HFF-Myc (cell line): ENCODE measurements at places on chromosomes 1 and 21.

GRCh38 chr1:150176593-150176992 lies 26.9 kb downstream of the PLEKHO1 start:
- DNase-seq = no peak

- DNase-seq = peak; percentile 45
Measured at GRCh38 chr1:64623750-64624191, 121.1 kb upstream of the RAVER2 start.

GRCh38 chr1:101250222-101250621 lies 13.4 kb downstream of the S1PR1 start:
- DNase-seq = no peak

DNA sequence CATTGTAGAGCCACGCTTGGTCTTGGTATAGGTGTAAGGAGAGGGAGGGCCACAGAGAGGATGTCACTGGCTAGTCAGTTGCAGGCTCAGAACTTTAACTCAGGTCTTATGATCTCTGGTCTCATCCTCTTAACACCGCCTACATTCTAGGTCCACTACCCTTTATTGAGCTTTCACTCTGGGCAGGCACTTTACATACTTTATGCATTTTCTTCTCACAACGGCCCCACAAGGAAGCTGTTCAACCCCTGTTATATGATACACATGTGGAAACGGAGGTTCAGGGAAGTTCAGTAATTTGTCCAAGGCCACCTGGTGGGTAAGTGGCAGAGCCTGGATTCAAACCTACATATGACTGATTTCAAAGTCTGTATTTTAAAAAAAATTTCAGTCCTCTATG lies 25.3 kb upstream of the RCAN3 start:
- no peak for DNase-seq

DNA sequence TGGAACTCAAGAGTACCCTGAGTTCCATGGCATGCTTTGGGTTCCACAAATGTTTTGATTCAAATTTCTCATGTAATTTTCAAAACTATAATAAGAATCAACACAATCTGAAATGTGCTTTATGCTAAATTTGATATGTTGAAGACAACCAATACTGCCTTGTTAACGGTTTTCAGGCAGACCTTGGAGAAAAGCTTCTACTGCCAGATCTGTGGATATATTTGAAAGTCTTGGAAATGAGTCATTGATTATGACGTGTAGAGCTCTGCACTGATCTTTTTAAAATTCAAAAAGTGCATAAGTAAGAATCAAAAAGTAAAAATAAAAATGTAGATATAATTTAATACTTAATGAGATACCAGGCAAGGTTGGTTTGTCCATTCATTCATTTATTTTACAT lies 74.0 kb upstream of the TNR start:
- DNase-seq = no peak

DNA sequence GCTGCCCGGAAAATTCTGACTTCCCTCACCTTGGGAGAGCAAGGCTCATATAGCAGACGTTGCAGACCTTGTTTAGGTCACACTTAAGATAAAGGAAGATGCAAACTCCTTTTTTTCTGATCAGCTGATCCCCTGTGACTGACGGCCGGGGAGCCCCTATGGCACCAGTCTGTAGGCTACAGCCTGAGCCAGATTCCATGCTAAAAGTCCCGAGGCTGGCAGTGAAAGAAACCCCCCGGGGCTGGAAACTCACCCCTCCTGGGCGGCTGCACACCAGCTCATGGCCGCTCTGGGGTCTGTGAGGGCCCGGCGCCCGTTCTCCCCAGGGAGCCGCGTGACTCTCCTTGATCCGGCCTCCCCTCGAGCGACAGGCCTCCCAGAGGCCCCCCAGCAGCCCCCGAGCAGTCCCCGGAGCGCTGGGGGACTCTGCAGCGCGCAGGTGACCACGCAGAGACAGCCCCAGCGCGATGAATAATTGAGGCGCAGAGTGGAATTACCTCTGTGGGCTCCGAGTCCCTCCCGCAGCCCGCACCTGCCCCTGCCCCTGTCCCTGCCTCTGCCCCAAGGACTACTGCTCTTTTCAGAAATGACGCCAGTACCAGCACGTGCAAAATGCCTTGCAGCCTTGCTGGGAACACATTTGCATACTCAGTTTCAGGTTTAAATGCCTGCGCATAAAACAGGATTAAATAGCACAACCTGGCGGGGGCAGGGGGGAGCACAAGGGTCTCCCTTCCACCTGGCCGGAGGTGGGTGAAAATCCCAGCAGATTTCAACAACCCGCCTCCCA lies 62.6 kb upstream of the CLDN14 start:
- no peak for DNase-seq

GRCh38 chr21:39082656-39083376 lies 100.4 kb downstream of the PSMG1 start:
- DNase-seq = no peak

- no peak for DNase-seq
Measured at GRCh38 chr1:168835176-168835575, 106.2 kb upstream of the DPT start.

- no peak for DNase-seq
Measured at GRCh38 chr1:150516050-150516591, 569 bp downstream of the FALEC start.

GRCh38 chr21:16597753-16598152 lies 868.0 kb downstream of the USP25 start:
- DNase-seq = no peak

DNA sequence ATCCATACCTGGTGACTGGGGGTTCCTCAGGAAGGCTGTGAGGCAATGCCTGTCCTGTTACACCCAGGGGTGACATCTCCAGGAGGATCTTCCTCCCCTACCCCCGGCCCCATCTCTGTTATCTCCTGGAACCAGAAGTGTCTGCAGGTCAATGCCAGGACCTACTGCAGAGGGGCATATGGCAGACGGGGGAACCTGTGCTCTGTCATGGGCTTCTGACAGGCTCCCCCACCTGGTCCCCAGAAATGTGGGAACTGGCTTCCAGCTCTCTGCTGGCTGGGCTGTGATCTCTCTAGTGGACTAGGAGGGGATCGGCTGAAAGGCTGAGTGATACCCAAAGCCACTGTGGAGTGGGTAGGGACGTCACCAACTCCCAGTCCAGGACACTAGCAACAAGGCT lies 21.0 kb downstream of the KCND3 start:
- no peak for DNase-seq

- DNase-seq = no peak
Measured at GRCh38 chr1:232306269-232306961, 323.5 kb downstream of the SIPA1L2 start.

DNA sequence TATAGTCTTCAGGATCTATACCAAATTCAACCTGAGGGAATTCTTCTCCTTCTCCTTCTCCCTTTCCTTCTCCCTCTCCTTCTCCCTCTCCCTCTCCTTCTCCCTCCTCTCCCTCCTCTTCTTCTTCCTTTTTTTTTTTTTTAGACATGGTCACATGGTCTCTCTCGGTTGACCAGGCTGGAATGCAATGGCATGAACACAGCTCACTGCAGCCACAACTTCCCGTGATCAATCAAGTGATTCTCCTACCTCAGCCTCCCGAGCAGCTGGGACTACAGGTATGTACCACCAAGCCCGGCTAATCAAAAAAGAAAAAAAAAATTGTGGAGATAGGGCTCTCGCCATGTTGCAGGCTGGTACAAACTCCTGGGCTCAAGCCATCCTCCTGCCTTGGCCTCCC lies 51.5 kb downstream of the DNAI4 start:
- DNase-seq = no peak

GRCh38 chr1:205052690-205053089 lies 9.7 kb downstream of the CNTN2 start:
- no peak for DNase-seq

DNA sequence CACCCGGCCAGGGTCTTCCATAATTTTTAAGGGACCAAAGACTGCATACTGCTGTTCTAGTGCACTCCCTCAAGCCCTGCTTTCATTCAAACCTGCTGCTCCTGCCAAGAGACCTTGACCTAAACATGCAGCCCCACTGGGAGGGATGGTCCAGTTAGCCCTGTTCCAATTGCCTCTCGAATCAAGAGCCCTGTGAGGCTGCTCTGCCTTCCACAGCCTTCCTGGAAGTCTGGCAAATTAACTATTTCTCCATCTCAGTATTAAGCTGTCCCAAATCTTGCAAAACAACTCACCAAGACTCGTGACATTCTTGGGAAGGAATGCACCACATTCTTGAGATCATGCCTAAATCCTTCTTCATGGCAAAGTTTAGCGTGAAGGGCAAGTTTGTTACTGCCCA lies 231.3 kb downstream of the C1orf94 start:
- DNase-seq = no peak

DNA sequence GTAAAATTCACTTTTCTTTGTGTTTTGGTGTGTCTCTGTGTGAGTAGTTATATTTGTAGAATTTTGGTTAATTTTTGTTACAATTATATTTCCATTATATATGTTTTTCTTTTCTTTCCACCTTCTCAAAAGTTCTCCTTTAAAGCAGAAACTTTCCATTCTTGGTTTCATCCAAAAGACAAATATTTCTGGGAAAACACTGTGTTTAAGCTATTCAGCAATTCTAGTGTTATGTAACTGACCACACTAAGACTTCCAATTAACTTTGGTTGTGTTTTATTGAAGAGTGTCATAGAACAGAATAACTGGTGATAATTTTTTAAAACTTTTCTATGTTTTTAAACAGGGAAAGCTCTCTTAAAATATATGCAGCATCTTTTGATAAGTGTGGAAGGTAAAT lies 13.6 kb upstream of the RGL1 start:
- DNase-seq = no peak

- DNase-seq = no peak
Measured at GRCh38 chr1:56175211-56175610, 404.2 kb downstream of the PLPP3 start.

- no peak for DNase-seq
Measured at GRCh38 chr1:88708011-88708410, 23.9 kb downstream of the PKN2 start.

GRCh38 chr1:239856924-239857323 lies 234.8 kb upstream of the FMN2 start:
- DNase-seq = no peak

GRCh38 chr1:173496757-173497320 lies 19.7 kb downstream of the PRDX6 start:
- DNase-seq = no peak

GRCh38 chr21:34262469-34262845 lies 101.3 kb upstream of the KCNE2 start:
- no peak for DNase-seq

GRCh38 chr1:5731110-5731423 lies 261.2 kb downstream of the NPHP4 start:
- no peak for DNase-seq

DNA sequence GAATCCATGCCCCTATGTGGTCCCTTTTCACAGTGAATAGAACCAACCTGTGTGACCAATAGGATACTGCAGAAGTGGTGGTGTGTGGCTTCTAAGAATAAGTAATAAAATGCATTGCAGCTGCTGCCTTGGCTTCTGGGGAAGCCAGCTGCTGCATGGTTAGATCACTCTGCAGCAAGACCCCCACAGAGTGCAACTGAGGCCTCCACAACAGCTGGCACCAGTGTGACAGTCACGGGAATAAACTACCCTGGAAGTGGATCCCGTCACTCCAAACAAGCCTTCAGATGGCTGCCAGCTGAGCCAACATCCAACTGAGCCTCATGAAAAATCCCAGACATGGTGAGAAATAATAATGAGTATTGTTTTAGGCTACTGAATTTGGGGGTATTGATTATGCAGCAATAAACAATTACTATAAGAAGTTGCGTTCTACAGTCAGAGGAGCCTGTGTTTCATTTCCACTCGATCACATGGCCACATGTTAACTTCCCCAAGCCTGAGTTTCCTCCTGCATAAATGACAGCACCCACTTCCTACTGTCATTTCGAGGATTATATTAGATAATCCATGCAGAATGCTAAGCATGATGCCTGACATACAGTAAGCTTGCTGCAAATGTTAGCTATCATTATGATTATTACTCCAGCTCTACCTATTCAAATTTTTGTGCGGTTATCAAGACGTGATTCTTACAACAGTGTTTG lies 20.8 kb upstream of the COG2 start:
- no peak for DNase-seq

DNA sequence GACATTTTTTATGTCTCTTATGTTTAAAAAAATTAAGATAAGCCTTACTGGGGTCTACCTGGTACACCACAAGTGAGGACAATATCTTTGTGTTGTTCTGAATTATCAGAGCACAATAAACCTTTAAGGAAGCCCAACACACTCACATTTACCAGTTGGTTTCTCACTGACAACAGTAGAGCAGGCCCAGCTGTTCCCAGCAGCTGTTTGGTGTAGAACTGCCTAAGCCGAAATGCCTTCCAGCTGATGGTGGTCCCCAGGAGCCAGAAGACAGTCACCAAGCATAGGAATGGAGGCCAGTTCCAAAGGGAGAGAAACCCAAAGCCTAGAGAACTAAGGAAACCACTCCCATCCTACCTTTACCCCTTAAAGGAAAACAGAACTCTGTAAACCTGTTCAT lies 428.6 kb upstream of the CAMK1G start:
- no peak for DNase-seq

DNA sequence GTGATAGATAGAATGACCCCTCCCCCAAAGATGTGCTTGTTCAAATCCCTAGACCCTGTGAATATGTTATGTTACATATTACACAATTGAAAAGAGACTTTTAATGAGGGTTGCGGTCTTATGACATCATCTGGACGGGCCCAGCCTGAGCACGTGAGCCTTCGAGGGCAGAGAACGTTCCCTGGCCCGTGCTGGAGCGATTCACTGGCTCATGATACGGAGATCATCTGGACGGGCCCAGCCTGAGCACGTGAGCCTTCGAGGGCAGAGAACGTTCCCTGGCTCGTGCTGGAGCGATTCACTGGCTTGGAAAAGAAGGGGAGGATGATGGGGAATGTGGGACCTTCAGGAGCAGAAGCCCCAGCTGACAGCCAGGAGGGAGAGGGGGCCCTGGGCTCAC lies 34.4 kb upstream of the COL18A1 start:
- no peak for DNase-seq

DNA sequence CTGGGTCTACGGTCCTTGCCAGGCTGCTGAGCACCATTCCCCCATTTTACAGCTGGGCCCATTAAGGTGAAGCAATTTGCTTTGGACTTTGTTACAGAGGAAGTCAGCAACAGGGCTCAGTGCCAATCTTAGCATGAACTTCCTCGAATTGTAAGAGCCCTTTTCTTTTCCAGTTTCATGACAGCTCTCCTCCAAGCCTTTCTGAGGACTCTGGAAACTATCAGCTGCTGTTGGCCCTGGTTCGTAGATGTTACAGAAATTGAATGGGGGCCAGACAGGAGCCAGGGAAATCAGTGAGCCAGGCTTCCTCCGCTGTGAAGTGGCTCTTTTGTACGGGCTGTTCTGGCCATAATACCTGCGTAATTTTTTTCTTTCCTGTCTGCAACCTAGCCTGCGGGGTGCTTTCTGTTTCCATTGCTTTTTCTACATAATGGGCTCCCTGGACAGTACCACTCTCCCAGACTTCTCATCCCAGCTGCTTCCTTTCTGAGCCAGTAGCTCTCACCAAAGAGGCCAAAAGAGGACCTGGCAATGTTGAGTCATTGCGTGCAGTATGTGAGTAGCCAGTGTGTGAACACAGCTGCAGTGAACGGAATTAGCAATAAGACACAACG lies 386.3 kb downstream of the DISC1 start:
- no peak for DNase-seq
